Upper lobe of right lung (tissue), 1 donor: ENCODE measurements at places on chromosomes 16 and 17. TPM values are rescaled to one million over a fixed set of nuclear protein-coding genes. Genes with fewer than 3 reads are reported as not detected.
A peak's percentile ranks its signal among the peaks of the same experiment; 100 is the strongest.

DNA sequence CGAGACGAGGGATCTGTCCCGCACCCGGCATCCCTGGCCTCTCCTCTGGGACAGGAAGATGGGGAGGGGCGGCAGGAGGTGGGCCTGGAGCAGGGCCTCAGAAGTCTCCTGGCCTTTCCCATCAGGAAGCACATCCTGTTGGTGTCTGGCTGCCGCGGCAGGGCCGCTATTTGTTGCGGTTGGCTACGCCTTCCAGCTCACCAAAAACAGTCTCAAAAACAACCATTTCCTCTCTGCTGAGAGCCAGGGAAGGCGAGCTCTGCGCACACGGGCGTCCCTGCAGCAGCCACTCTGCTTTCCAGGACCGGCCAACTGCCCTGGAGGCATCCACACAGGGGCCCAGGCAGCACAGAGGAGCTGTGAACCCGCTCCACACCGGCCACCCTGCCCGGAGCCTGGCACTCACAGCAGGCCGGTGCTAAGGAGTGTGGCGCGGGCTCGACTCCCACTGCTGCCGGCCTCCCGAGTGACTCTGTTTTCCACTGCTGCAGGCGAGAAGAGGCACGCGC is at the start of gene TMEM204:
TMEM204 (plus strand) TSS at position 224 of the 509 bp plus-strand sequence. CDS start 610 bp downstream, outside the sequence.
- H3K36me3 ChIP-seq = peaks cover 26% of the 10 kb centered on the region
- peak within 1 kb of the TSS; percentile 75 for H3K4me3 ChIP-seq
- peak; percentile 80 for DNase-seq
- H3K4me1 ChIP-seq = peaks cover 45% of the 10 kb centered on the region
- H3K27ac ChIP-seq = peak within 1 kb of the TSS; percentile 92

- DNase-seq = no peak
- no peak overlapping the region for H3K4me3 ChIP-seq
- H3K27ac ChIP-seq = no peak overlapping the region
Measured at GRCh38 chr16:67780847-67781564, 25.4 kb downstream of the RANBP10 start.

DNA sequence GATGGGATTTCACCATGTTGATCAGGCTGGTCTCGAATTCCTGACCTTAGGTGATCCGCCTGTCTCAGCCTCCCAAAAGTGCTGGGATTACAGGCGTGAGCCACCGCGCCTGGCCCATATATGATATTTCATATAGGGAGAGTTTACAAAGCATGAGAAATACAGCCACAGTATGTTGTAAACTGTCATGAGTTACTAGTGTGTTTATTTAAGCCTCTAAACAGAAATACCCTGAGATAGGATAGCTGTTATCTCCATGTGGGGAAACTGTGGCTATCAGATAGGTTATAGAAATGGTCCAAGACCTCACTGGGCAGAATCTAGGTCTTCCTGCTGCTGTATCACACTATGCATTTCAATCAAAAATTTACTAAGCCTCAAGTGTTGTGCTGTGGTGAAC is 2.1 kb upstream of the CDK5RAP3 start:
- no peak overlapping the region for H3K4me3 ChIP-seq
- H3K4me1 ChIP-seq = peaks cover 15% of the 10 kb centered on the region
- H3K36me3 ChIP-seq = peaks cover 7% of the 10 kb centered on the region
- no peaks in the 10 kb centered on the region for H3K27me3 ChIP-seq

Gene EFNB3
- 0.32 TPM for total RNA-seq

Gene PNMT
- total RNA-seq = 4.3 TPM
